ELR (cell line): ENCODE measurements at places on chromosomes 3 and 15.
A peak's percentile ranks its signal among the peaks of the same experiment; 100 is the strongest.

DNA sequence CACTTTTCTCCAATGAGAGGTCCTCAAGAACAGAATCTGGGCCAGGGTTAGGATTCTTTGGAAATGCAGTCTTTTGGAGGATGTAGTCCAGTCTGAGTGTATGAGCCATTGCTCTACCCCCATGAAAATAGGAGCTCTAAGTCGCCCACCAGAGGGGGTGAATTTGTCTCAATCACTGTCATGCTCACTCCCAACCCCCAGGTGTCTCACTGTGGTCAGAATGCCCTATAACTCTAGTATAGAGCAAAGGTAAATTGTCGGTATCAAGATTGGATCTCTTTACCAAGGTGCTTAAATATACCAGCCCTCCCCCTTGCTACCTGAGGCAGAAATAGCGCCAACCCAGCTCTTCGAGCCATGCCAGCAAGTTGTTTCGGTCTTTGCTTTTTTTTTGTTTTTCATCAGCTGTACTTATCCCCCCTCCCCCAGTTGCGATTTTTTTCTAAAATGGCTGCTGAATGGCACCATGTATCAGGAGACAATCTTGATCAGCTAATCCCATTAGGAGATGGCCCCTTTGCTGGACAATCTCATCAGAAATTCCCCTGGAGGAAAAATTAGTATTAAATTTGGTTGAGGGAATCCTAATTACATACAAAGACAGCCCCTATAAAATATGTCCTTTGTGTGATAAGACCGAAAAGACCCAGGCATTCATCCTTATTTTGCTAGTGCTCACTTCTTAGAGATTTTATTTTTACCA lies 130.7 kb downstream of the EBLN2 start:
- DNase-seq: peak; percentile 1

DNA sequence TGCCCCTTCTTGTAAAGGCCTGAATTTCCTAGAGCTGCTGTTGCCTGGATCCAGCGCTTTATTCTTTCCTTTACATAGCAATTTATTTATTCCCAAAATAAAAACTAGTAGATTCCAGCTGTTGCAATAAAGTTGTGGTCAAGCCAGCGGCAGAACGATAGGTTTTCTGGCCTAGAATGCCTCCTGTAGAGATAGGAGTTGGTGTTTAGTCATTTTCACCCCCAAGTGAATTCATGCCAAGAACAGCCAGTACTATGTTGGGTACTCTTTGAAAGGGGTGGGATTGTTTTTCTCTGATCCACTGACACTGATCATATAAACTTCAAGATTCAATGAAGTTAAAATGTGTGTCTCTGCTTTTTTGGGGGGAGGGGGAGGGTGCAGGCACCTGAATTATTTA lies 69.7 kb downstream of the KLHL25 start:
- no peak for DNase-seq

DNA sequence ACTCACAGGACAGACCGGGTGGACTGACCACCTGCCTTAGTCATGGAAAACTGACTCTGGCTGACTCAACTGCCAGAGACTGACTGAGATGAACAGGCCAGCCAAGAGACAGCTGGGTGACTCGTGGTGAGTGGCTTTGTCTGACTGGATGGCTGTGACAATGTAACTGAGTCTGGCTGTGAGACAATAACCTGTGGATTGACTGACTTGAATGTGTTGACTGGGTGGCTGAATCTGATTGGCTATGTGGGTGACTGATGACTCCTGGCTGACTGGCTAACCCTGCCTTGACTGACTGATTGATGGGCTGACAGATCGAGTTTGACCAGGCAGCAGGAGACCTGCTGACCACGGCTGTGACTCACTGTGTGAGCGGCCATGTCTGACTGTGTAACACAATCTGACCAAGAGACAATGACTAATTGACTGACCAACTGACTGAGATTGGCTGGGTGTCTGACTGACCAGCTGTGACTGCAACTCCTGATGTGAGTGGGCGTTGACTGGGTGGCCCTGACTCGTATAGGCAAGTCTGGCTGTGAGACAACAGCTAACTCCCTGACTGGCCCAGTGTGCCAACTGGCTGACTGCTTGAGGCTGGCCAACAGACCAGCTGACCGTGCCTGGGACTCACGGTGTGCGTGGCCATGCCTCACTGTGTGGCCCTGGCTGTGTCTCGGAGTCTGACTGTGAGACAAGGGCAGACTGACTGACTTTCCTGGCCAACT lies 509.1 kb downstream of the SHQ1 start:
- DNase-seq: peak; percentile 89

- DNase-seq: no peak
These were observed 911.6 kb downstream of the ROBO1 start for GRCh38 chr3:78856164-78856563.

DNA sequence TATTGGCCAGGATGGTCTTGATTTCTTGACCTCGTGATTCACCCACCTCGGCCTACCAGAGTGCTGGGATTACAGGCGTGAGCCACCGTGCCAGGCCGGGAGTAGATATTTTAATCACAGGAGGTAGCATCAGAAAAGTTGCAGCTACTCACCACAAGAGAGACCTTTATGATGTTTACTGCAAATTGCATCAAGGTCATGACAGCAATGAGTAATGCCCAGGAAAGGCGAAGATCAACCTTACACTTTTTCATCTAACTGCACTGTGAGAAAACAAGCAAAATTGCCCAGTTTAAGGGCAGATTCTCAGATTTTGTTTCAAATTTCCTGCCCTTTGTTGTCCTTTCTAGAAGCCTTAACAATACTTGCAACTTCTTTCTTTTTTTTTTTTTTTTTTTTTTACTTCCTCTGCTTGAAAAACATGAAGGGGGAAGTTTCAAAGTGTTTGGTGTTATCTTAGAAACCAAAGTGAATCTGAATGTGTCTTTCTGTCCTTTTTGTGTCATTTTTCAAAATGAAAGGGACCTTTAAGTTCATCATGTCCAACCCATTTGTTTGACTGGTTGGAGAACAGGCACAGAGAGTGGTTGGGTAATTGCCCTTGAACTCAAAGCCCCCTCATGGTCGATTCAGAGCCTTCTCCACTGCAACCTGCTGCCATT lies 25.0 kb downstream of the TGFBR2 start:
- peak; percentile 71 for DNase-seq

GRCh38 chr15:52228921-52229320 lies 37.7 kb upstream of the GNB5 start:
- peak; percentile 56 for DNase-seq

DNA sequence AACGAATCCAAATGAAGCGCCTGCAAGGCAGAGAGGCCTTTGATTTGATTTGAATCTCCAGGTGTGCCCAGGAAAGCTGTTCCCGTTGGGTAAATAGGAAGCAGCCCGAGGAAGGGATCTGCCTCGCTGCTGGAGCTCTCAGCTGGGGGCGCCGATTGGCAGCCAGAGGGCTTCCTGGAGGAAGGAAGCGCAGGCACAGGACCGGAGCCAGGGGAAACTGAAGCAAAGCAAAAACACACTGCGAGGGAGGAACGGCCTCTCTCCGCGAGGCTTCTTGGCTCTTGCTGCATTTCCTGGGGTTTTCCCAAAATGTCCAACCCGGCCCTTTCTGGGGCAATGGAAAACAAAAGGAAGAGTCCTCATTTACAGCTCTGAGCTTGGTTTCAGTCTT lies 80.3 kb downstream of the TMEM266 start:
- DNase-seq: no peak

GRCh38 chr15:57667171-57667849 lies 39.2 kb upstream of the POLR2M start:
- DNase-seq: peak; percentile 84

DNA sequence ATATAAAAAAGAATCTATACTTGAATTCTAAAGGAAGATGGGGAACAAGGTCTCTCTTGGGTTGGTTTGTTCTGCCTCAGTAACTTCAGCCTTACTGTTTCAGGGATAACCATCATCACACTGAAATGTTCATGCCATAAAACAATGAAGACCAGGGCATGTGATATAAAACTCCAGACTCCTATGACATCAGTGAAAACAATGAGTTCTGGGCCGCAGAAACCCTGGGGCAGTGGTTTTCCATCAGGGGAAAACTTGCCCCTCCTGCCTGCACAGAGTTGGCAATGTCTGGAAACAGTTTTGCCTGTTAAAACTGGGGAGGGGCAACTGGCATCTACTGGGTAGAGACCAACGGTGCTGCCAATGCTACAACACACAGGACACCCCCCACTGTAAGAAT lies 46.8 kb downstream of the CA12 start:
- no peak for DNase-seq

- no peak for DNase-seq
These were observed 41.2 kb downstream of the BOC start for GRCh38 chr3:113252553-113252952.

DNA sequence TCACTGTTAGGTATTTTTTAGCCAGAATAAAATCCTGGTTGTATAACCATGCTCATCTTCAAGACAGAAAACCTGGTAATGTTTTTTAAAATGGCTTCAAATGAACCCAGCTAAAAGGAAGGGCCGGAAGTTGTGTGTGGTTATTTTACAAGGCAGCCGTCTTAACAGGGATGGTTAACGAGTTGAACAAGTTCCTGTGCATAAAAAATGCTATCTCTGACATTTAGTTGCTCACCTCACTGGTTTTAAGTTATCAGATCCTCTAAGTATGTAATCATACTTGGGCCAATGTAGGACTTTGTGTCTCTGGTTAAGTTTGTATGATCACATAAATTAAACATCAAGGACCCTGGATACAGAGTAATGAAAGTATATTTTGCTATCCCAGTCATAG lies 2.1 kb downstream of the ATP11B start:
- DNase-seq: peak; percentile 59

GRCh38 chr3:104764496-104764895 lies 602.2 kb upstream of the ALCAM start:
- DNase-seq: no peak

DNA sequence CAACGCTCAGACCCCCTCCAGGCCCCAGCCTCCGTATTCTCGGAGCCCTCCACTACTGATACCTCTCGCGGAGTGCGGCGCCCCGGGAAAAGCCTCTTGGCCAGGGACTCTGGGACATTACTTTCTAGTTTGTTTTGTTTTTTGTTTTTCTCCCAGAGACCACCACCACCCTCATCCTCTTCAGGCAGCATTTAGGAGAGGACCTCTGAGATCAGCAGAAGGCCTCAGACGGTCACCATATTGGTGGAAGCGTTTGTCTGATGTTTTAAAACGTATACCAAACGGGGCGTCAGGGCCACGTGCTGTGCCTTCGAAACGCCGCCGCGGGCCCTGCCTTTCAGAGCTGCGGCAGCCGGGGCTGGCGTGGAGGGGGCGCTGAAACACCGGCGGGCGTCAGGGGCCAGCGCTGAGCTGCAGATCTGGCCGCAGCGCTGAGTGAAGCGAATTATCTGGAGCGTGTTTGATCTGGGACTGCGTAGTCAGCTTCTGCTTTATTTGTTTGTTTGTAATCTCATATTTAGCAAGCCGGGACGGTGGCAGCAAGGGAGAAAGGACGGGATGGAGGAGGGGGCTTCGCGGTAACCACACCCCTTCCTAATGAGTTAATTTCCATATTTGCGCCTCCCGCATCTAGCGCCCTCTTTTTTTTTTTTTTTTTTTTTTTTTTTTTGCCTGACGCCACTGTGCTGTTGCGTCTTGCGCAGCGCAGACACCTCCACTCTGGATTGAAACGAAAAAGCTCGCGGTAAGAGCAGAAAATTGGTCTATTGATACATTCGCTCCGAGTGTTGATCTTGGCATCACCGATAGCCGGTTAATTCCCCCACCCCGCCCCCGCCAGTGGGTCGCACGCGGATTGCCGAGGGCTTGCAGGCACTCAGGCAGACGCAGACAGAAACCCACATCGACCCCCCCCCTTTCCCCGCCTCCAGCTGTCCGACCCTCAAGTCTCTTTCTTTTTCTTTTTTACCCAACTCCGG lies 14.9 kb downstream of the SOX2 start:
- no peak for DNase-seq

- DNase-seq: peak; percentile 83
These were observed 1.5 kb upstream of the MAPKBP1 start for GRCh38 chr15:41772720-41773331.

GRCh38 chr3:187006864-187007630 lies 76.7 kb downstream of the ST6GAL1 start:
- DNase-seq: no peak

GRCh38 chr3:58572634-58573230 lies 4.5 kb downstream of the FAM107A start:
- DNase-seq: peak; percentile 28

GRCh38 chr15:28876131-28876844 lies 9.5 kb upstream of the APBA2 start:
- DNase-seq: no peak

- no peak for DNase-seq
These were observed 141.0 kb downstream of the OTOL1 start for GRCh38 chr3:161637559-161637958.

GRCh38 chr3:138196023-138196422 lies 8.9 kb downstream of the ARMC8 start:
- DNase-seq: peak; percentile 24

GRCh38 chr3:102113421-102114041 lies 264.2 kb downstream of the NFKBIZ start:
- no peak for DNase-seq

DNA sequence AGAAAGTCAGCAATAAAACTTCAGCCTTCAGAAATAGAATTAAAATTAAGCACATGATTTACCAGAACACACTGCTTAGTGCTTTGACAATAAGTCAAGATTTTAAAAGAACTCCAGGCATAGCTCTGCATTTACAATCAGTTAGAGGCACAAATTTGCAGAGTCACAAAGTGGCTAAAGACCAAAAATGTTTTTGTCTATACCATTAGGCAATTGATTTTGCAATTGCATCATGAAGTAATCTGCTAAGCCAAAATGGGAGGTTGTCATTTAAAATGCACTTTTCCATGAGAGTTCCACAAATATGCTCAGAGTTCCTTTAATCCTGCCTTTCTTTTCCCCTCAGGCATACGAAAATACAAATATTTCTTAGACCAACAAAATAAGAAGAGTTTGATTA lies 10.1 kb upstream of the DCP1A start:
- DNase-seq: no peak

DNA sequence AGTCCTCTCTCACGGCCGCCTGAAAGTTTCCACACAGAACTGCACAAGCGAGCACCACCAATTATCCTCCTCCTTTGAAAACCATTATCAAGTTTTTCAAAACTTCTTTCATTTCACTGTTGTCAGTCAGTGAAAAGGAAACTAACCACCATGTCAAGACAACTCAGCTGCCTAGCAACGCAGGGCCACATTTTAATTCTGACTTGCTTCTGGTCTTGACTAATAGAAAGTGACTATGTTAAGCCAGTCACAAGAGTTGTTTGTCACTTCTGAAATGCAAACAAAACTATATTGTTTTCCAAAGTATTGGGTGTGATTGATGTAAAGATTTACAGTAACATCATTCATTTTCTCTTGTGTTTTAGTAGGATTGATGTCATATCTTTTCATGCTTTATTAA lies 612.8 kb upstream of the AGTR1 start:
- DNase-seq: no peak

- DNase-seq: no peak
These were observed 12.9 kb downstream of the SLCO3A1 start for GRCh38 chr15:91866371-91866905.

DNA sequence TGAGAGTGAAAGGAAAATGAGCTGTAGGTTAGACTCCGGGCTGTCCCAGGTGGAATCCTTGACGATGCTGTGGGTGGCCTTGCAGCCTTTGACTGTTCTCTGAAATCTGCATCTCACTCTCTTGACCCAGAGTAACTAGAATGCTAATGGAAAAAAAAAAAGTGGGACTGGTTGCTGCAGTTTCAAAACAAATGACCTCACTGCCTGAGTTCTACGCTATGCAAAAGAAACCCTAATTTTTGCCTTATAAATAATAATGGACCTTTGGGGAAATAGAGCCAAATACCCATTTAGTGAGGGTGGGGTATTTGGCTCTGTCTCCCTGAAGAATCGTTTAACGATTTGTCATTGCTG lies 309.7 kb upstream of the C2CD4B start:
- DNase-seq: no peak
